ENCODE measurements at places on chromosomes 3 and 15.

GRCh38 chr3:46866720-46867549, 3.7 kb upstream of the MYL3 start:
- peaks cover 39% of the 10 kb centered on the region for H3K4me1 ChIP-seq
- DNase-seq: peak; percentile 94
- H3K27ac ChIP-seq: peak overlapping the region; percentile 79
- H3K27me3 ChIP-seq: no peaks in the 10 kb centered on the region

GRCh38 chr15:91249591-91249990, 149.5 kb downstream of the SV2B start:
- no peaks in the 10 kb centered on the region for H3K4me1 ChIP-seq
- H3K27me3 ChIP-seq: no peaks in the 10 kb centered on the region
- H3K4me3 ChIP-seq: no peak overlapping the region

DNA sequence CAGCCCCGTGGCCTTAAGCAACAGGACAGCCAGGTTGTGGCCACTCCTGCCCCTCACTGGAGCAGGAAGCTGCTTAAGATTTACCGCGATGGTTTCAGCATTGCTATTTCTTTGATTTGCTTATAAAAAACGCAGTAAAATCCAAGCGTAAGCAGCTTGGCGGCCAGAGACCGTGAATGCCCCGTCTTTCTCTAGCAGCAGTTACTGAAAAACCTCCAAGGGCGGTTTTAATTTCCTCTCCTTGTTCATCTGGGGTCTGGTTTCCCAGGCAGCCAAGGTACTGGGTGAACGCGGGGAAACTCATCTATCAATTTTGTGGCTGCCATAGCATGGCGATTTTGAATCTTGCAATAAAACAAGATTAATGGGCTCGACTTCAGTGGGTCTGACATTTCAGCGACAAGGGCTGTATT, 130.3 kb downstream of the MINAR1 start:
- no peak overlapping the region for H3K27ac ChIP-seq
- H3K27me3 ChIP-seq: no peaks in the 10 kb centered on the region
- H3K36me3 ChIP-seq: no peaks in the 10 kb centered on the region
- no peak for DNase-seq
- no peak overlapping the region for H3K4me3 ChIP-seq

DNA sequence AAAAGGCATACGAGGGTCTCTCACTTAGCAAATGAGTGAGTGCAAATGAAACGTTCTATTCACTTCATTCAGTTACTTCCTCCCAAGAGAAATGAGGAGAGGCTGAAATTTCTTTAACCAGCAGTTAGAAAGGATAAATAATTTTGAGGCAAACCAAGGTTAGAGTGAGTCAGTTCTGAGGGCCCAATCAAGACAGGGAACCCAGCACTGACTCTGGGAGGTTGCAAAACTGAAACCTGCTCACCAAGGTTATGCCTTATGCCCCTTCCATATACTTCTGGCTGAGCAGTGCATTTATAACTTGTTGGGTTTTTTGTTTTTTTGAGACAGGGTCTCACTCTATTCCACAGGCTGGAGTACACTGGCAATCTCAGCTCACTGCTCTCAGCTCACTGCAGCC, 4.5 kb upstream of the RPSA start:
- H3K4me3 ChIP-seq: no peak overlapping the region
- no peaks in the 10 kb centered on the region for H3K36me3 ChIP-seq
- peaks cover 7% of the 10 kb centered on the region for H3K4me1 ChIP-seq
- no peaks in the 10 kb centered on the region for H3K27me3 ChIP-seq

DNA sequence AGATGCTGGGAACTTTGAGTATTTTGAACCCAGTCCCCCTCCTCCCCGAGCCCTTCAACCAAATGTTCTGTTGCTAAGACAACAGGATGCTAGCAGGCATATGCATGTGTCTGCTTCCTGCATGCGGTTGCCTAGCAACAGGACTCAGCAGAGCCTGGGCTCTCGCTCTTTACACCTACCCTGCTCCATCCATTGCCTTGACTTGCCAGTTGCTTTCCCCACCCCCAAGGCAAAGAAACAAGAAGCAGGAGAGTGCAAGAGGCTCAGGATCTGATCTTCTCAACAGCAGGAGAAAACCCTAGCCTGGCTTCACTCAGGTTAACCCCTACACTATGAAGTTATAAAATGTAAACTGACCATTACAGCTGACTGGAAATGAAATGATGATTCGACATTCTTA, 393.0 kb downstream of the IGSF11 start:
- no peak overlapping the region for H3K27ac ChIP-seq
- no peaks in the 10 kb centered on the region for H3K27me3 ChIP-seq
- DNase-seq: no peak
- H3K4me3 ChIP-seq: no peak overlapping the region
- H3K4me1 ChIP-seq: no peaks in the 10 kb centered on the region
- H3K36me3 ChIP-seq: no peaks in the 10 kb centered on the region
